ENCODE measurements at places on chromosomes 16 and 17.

DNA sequence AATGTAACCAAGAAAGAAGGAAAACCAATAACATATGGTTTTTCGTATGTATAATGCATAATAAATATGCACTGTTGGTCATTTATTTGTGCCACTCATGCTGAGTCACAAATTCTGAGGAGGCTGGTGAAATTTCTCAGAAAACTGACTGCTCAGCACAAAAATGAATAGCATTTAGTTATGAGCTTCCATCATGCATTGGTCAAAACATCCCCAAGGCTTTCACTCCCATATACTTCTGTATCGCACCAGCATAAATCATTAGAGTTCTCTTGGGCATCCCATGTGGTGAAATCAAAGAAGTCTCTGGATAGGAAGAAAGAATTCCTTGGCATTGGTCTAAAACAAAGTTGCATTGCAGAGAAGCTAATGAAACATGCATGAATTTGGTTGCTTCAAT, 785.6 kb upstream of the CDH8 start:
- DNase-seq: no peak

DNA sequence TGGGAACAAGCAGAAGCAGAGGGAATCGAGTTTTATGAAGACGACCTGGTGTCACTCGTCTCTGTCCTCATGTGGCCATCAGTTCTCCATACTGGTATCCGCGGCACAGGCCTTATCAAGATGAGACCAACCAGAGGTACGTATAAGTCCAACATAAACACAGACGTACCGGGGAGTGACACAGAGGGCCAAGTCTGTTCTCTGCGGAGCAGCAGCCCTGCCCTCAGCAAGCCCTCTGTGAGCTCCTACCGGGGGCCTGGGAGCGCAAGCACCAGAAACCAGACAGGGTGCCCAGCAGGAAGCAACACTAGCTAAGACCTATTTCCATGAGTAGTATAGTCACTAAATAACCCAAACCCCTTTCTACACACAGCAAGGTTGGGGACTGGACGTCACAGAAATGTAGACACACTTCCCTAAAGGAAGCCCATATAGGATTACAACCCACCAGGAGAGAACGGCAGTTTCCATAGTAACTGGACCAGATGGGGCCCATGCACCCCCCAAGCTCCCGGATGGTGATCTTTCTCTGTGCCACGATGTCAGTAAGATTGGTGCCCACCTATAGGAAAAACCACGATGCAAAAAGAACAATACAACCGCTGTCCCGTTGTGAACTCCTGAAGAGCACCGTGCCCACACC, 911 bp downstream of the ARL16 start:
- DNase-seq: no peak

DNA sequence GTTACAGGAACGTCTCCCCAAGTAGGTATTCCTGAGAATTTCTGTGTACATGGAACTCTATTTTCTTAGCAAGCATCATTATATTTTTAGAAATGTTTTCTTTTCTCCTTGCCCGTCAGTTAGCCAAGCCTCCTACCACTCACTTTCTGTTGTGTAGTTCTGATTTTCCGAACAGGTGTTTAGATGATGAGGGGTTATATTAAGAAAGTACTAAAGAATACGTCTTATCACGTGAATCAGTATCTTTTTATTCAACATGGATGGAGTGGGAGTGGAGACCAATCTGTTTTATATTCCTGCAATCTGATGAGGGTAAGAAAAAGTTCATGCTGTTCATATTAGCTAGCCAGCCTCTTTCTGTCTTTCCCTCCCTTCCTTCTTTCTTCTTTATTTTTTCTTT, 29.4 kb downstream of the MSI2 start:
- DNase-seq: no peak

- DNase-seq: no peak
Observed at GRCh38 chr17:17934806-17935205, 37.4 kb downstream of the TOM1L2 start.

DNA sequence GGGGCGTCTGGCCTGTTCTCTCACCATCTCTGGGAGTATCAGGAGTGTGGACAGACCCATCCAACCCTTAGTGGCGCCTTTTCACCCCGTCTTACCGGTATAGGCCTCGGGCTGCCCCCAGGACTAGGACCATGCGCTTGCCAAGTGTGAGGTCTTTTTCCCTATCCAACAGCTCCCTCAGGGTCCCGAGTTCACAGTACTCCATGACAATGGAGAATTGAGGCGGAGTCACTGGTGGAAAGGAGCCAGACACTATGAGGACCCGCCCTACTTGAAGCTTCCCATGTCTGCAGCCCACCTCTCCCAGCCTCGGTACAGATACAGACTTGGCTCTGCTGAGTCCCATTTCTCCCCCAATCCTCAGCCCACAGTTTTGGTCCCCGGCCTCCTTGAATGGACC, 15.9 kb upstream of the RFWD3 start:
- DNase-seq: no peak

GRCh38 chr16:70646260-70647241, at the start of gene IL34:
Gene IL34, plus strand, starts transcription at chr16:70646559. Its CDS starts 389 bp downstream, at chr16:70646948.
- no peak for DNase-seq

GRCh38 chr16:80330803-80331202, 210.0 kb upstream of the DYNLRB2 start:
- DNase-seq: no peak

DNA sequence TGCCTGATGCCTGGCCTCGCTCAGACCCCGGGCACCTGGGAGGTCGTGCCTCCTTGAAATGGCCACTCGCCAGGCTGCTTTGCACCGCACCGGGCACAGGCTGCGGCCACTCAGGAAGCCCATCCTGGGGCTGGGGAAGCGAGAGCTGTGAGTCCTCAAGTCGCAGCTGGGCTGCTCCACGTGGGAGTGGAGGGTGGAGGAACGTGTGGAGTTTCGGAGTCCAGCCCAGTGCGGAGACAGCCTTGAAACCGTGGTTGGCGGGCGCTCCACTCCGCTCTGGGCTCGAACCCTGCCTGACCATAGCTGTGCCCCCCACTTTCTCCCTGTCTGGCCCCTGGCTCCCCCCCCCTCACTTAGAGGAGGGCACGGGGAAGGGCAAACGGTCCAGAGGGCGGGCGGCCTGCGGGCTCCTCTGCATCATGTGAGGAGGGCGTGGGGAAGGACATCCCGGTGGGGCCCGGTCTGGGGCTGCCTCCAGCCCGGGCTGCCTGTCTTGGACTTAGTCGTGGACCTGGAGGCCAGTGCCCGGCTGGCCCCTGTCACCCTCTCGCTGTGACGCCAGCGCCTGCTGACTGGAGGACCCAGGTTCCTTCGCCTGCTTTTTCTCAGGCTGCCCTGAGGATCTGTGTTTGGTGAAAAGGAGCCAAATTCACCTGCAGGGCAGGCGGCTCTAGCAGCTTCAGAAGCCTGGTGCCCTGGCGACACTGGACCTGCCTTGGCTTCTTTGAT, 2.5 kb downstream of the UBE2I start:
- no peak for DNase-seq

DNA sequence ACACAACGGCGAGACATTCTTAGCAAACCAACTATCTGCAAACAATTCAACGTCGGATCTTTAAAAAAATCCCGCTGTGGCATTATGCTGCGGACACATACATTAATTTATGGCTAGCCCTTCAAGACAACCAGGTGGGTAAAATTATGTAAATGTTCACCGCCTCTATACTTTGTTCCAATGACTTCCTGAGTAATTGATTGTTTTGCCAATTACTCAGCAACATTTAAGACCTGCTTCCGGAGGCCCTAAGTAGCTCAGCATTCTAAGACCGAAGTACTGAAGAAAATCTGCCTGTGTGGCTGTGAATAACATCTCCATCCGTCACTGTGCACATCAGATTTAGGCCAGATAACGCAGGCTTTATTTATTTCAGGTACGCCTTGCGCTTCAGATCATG, 23.3 kb downstream of the QPRT start:
- no peak for DNase-seq

GRCh38 chr16:19284207-19284606, 1.3 kb upstream of the CLEC19A start:
- no peak for DNase-seq

- no peak for DNase-seq
Observed at GRCh38 chr16:89084814-89085612, 8.6 kb upstream of the ACSF3 start.

DNA sequence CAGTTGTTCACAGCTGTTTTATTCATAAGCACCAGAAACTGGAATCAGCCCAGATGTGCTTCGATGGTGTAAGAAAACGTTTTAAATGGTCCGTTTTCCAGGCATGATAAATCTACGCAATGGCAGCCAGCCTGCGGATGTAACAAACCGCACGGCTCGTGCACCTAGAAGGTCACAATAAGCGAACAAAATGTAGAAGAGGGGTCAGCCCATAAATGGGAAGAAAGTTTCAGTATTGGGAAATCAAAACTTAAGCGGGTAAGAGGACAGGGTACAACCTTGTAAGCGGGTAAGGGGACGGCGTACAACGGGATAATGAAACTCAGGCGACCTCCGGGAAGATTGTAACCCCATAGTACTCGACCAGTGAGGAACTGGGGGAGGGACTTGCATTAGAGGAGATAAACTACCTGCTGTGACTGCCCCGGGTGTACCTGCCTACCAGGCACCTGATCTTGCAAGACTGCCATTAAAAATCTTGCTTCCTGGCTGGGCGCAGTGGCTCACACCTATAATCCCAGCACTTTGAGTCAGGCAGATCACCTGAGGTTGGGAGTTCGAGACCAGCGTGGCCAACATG, 66.6 kb downstream of the ANKRD11 start:
- DNase-seq: no peak

GRCh38 chr17:76866774-76867577, 1.2 kb upstream of the MGAT5B start:
- no peak for DNase-seq

GRCh38 chr17:46922804-46923635, at the start of gene GOSR2:
Gene GOSR2, plus strand, starts transcription at chr17:46923160. Its CDS starts 33 bp downstream, at chr17:46923193.
- DNase-seq: peak; percentile 72

DNA sequence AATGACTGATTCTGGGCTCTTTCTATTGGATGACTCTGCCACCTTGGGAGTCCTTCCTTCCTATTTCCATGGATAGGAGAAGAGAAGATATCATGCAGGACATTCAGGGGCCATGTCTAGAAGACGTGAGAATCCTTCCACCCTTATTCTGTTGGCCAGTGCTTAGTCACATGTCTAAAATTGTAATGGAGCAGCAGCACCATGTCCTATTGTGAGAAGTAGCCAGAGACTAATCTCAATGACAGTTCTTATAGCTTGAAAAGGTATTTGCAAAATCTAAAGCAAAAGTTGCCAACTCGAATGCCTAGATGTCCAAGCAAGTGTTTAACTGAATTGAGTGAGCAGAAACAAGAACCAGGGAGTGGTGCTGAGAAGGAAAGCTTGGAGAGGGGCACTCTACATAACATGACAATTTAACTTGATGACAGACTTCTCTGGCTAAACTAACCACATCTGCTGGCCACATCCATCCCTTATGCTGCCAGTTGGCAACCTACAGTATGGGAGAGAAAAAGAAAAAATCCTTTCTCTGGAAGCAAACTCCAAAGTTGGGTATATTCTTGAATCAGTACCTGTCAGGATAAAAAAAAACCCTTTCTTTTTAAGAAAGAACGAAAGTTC, 225.7 kb downstream of the CDH13 start:
- no peak for DNase-seq

DNA sequence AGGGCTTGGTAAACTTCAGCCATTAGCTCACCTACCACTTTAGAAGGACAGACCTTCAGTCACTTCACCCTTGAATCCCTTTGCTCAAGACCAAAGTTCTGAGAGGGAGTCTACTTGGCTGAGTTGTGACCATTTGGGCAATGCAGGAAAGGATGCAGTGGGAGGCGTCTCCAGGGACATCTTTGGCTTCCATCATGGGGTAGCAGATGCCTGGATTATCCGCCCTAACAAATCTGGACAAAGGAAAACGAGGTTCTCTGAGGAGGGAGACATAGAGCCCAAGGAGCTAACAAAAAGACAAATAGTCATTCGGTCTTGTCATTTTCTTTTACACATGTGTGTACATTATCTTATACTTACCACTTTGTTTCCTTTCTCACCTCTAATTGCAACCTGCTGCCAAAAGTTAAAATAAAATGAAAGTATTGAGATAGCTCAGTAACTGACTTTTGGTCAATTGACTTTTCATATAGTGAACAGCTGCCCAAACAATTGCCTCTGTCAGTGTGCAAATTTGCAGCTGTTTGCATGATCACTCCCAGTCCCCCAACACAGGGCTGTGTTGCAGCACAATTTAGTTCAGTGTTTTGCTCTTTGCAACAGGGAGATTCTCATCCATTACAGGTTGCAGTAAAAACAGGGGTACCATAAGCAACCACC, 108.9 kb upstream of the EEF2KMT start:
- DNase-seq: no peak

- DNase-seq: no peak
Observed at GRCh38 chr17:49216953-49217650, 6.6 kb downstream of the ABI3 start.

DNA sequence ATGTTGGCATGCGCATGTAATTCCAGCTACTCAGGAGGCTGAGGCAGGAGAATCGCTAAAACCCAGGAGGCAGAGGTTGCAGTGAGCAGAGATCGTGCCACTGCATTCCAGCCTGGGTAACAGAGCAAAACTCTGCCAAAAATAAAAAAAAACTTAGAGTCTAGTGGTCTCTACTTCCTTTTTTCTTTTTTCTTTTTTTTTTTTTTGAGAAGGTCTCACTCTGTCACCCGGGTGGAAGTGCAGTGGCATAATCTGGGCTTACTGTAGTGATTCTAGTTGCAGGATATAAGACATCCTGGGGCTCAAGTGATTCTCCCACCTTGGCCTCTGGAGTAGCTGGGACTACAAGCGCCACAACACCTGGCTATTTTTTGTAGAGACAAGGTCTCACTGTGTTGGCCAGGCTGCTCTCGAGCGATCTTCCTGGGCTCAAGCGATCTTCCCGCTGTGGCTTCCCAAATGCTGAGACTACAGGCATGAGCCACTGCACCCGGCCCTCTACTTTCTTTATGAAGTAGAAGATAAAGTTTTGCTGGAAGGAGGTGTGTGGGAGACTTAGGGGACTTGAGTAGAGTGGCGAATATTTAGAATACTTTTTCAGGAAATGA, 47.9 kb upstream of the TAOK1 start:
- no peak for DNase-seq

DNA sequence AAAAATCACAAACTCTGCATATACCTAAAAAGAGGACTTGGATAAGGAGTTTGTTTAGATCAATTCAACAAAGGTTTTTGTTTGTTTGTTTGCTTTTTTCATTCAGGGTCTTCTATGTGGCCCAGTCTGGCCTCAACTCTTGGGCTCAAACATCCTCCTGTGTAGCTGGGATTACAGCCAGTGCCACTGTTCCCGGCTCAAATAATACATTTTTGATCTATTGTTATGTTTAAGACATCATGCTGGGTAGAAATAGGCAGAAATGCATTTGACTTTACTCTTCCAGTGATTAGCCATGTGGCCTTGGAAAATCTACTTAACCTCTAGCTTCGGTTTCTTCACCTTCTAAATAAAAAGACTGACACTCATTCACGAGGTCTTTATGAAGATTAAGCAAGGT, 11.5 kb downstream of the MAP2K6 start:
- no peak for DNase-seq

GRCh38 chr16:10387188-10387617, 1.3 kb downstream of the ATF7IP2 start:
- no peak for DNase-seq

GRCh38 chr17:32489320-32490100, 2.7 kb downstream of the CDK5R1 start:
- DNase-seq: no peak

- no peak for DNase-seq
Observed at GRCh38 chr16:11681556-11681955, 13.3 kb downstream of the SNN start.

- DNase-seq: no peak
Observed at GRCh38 chr16:15460601-15461000, 26.2 kb downstream of the BMERB1 start.

- DNase-seq: no peak
Observed at GRCh38 chr16:57029161-57030160, 40.1 kb downstream of the NLRC5 start.

Data from smooth muscle cell of the brain vasculature (primary cell).